ENCODE measurements at places on chromosomes 13 and 19. TPM values are rescaled to one million over a fixed set of nuclear protein-coding genes. Genes with fewer than 3 reads are reported as not detected.
A peak's percentile ranks its signal among the peaks of the same experiment; 100 is the strongest.

The LILRA2 gene
- 6.2 TPM for total RNA-seq

The KLK10 gene
- total RNA-seq, result 1.3 TPM

The MBD3L5 gene
- not detected for total RNA-seq

The ZNF534 gene
- total RNA-seq, result not detected

The ZNF525 gene
- total RNA-seq, result 11.7 TPM

The MEF2B gene
- 1.1 TPM for total RNA-seq

The TNNT1 gene
- total RNA-seq, result not detected

GRCh38 chr13:58574791-58575190 is 943.2 kb downstream of the PCDH17 start:
- no peak for DNase-seq

- peak; percentile 3 for DNase-seq
These were observed at the start of gene TMEM38A for GRCh38 chr19:16660763-16661479. TSS of gene TMEM38A (plus strand) at chr19:16661139. CDS start at chr19:16661218, 79 bp downstream.

DNA sequence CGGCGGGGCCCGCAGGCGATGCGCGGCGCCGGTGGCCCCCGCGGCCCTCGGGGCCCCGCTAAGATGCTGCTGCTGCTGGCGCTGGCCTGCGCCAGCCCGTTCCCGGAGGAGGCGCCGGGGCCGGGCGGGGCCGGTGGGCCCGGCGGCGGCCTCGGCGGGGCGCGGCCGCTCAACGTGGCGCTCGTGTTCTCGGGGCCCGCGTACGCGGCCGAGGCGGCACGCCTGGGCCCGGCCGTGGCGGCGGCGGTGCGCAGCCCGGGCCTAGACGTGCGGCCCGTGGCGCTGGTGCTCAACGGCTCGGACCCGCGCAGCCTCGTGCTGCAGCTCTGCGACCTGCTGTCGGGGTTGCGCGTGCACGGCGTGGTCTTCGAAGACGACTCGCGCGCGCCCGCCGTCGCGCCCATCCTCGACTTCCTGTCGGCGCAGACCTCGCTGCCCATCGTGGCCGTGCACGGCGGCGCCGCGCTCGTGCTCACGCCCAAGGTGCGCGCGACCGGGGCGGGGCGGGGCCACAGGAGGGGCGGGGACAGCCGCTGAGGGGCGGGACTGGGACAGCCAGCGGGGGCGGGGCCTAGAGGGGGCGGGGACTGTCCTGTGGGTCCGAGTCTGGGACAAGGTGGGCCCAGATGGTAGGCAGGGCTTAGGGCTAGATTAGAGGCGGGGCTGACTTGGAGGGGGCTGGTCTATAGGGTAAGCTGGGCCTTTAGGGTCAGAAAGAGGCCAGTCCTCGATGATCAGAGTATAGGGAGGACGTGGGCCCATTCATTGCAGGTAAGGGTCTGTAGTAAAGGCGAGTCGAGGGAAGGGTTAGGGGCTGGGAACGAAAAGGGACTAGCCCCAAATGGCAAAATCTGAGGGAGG is 5.1 kb downstream of the GRIN2D start:
- DNase-seq, result peak; percentile 94

DNA sequence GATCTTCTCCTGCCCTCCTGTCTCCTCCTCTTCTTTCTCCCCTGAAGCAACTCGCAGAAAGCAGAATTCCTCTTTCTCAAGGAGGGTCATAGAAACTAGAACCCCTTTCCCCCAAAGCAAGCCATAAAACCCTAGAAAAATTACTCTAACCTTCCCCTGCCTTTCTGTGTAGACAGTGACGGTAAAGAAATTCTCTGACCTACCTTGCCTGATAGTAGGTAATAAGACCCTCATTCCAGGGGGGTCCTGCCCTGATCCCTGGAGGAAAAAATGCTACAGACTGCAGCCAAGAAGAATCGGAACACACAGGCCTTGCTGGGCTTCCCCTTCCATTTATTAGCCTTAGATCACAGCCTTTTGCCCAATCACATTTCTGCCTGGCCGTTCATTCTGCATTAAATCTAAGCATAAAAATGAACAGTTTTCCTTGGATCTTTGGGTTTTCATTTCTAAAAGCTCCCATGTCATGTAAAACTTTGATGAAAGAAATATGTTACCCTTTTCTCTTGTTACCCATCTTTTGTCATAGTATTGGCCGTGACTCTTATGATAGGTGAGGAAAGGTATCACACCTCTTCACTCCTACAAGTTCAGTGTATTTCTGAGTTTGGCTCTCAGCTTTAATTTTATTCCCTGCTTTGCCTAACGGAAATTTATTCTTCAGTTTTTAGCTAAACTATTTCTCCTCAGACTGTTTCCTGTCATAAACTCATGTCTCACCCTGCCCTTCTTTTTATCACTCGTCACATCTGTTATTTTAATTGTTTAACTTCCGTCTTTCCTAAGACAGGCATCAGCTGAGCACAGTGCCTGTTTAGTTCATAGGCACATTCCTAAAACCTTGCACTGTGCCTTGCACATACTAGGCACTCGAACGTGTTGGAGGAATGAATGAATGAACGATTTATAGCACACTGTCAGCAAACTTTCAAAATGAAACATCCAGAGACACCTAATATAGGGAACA is 20.4 kb upstream of the CPB2 start:
- DNase-seq, result no peak

DNA sequence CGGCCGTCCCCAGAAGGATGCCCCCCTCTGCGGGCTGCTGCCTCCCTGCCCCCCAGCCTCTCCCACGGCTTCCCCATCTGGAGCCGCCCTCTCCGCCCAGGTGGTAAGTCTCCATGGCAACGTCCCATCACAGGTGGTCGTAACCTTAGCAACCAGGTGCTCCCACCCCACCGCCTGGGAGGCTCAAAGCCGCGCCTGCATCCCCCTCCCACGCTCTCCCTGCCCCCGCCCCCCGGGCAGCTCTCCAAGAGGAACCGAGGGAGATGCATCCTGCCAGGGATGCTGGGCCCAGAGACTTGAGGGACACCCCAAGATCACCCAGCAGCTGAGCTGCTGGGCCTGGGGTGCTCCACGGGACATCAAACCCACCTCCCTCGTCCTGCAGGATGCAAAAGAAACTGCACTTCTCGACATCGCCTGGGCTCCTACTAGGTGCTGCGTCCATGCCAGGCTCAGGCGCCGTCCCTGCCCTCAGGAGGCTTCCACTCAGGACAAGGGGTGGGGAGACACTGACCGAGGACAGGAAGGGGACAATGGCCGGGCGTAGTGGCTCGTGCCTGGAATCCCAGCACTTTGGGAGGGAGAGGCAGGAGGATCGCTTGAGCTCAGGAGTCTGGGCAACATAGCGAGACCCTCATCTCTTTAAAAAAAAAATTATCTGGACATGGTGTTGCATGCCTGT is 5.0 kb upstream of the LINGO3 start:
- no peak for DNase-seq

GRCh38 chr19:5407356-5407755 is 47.9 kb upstream of the ZNRF4 start:
- DNase-seq, result no peak

GRCh38 chr13:60627071-60627686 is 230.2 kb downstream of the TDRD3 start:
- peak; percentile 7 for DNase-seq

- DNase-seq, result no peak
These were observed 40.5 kb upstream of the KLF5 start for GRCh38 chr13:73018336-73018735.

DNA sequence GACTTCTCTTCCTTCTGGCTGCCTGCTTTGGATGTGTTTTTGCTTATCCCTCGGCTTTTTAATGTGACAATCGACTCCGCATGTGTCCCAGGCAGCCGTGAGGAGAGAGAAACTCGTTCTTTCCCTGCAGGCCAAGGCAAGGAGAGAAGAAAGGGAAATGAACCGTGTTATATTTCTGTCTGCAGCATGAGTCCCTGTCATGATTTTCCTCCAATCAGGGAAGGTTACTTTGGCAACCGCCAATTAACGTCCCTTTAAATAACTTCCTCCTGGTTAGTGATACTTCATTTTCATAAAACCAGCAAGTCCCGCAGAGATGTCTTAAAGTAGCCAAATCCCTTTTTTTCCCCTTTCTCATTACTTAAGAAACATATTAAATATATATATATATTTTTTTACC is 42.6 kb downstream of the RFC3 start:
- no peak for DNase-seq

DNA sequence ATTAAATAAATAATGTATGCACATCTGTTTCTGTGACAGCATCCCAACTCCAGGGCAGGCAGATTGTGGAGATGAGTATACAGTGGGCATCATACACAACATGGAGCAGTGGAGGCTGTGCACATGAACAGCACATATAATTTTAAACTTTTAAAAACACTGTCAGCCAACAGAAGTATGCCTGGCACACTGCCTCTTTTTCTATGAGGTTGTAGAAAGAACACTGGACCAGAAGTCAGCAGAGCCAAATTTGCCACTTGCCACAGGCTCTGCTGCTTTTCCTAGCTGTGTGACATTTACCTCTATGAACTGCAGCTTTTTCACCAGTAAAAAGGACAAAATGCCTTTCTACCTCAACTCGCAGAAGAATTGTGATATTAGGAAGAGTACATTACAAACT is 118.7 kb downstream of the FRY start:
- DNase-seq, result no peak

GRCh38 chr13:21949818-21950429 is 279.1 kb downstream of the FGF9 start:
- DNase-seq, result no peak

DNA sequence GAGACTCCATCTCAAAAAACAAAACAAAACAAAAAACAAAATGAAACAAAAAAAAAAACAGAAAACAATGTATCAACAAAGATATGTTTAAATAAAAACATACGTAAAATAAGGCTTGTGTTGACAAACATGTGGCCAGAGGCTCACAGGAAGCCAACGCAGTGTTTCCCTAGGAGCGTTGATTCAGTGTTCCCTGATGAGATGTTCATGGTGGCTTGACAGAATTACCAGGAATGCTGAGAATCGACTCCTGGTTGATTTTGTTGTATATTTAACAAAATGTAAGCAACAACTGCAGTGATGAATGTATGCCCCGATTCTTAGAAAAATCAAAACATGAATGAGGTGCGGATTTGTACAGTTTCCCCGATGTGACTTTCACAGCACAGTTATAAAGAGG is 8.9 kb upstream of the ZNF787 start:
- DNase-seq, result peak; percentile 76

GRCh38 chr13:78298657-78299056 is 304.7 kb downstream of the POU4F1 start:
- DNase-seq, result no peak

GRCh38 chr19:10611907-10612306 is 13.4 kb upstream of the SLC44A2 start:
- no peak for DNase-seq

DNA sequence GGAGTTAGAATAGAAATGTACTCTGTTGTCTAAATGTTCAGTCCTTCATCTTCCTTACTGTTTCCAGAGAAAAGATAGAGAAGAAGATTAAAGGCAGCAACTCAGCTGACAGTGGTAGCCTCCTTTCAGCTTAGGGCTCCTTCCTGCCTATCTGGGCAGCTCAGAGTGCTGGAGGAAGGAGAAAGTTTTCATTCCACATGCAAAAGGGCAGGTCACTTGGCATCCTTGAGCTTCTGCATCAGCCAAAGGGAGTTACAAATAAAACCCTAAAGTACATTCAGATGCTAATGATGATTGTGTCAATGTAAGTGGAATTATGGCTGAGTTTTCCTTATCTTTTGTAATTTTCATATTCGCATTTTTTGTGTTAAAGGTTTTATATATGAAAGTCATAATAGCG is 58.9 kb downstream of the ESD start:
- DNase-seq, result no peak

All from left lung (tissue), 14 donors.